ENCODE measurements at places on chromosomes 7 and 10.

GRCh38 chr10:123141791-123142700 is 5.9 kb upstream of the HMX2 start:
- peak; percentile 53 for DNase-seq

- DNase-seq: no peak
Measured at GRCh38 chr10:7471720-7472367, 61.0 kb upstream of the SFMBT2 start.

DNA sequence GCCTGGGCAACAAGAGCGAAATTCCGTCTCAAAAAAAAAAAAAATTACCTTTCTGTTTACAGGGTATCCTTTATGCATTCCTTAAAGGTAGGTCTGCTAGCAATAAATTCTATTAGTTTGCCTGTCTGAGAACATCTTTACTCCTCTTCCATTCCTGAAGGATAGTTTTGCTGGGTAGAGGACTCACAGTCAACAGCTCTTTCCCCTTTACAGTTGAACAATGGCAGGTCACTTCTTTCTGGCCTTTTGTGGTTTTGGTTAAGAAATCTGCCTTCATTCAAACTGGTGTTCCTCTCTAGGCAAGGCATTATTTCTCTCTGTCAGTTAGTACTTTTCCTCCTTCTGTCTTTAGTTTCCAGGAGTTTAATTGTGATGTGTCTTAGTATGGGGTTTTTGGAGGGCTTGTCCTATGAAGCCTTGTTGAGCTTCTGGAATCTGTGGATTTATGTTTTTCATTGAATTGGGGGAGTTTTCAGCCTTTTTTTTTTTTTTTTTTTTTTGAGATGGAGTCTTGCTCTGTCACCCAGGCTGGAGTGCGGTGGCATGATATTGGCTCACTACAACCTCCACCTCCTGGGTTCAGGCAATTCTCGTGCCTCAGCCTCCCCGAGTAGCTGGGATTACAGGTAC is 4.8 kb upstream of the DNAAF5 start:
- no peak for DNase-seq

GRCh38 chr7:115672024-115672423 is 358.5 kb downstream of the TFEC start:
- DNase-seq: no peak

- DNase-seq: no peak
Measured at GRCh38 chr10:30557884-30558283, 71.7 kb downstream of the LYZL2 start.

- DNase-seq: no peak
Measured at GRCh38 chr10:102523250-102524029, 19.7 kb downstream of the SUFU start.

- no peak for DNase-seq
Measured at GRCh38 chr7:7909376-7909775, 59.2 kb upstream of the GLCCI1 start.

GRCh38 chr10:34358729-34359434 is 456.2 kb downstream of the PARD3 start:
- no peak for DNase-seq

DNA sequence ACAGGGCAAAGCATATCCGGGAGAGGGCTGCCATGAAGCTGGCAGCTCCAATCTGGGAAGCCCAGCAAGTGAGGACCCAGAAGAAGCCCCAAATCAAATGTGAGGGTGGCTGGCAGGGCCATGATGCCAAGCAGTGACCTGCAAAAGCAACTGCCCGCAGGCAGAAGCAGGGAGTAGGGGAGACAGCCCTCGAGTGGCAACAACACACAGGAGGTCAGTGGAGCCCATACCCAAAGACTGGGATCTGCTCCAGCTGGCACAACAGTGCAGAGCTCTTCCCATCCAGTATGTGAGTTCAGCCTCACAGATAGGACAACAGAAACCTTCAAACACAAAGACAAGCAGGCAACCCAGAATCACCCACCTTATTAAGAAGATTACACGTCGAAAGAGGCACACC is 45.0 kb downstream of the GRID1 start:
- DNase-seq: peak; percentile 26

- DNase-seq: no peak
Measured at GRCh38 chr10:91756286-91756685, 41.9 kb upstream of the TNKS2 start.

DNA sequence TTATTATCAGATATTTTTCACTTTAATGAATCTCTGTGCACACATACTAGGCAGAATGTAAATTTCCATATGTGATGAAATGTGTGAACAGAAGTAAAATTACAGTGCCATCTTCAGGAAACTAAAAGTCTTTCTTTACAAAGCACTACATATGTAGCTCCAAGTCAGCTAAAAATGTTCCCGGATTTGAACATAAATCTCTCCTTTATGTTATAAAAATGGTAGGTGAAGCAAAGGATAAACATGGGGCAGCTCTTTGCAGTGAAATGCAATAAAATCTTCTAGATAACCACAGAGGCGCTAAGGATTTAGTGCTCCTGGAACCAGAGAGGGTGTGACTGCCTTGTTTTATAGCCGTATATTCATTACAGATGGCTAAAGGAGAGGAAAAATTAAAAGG is 104.9 kb upstream of the C7orf33 start:
- no peak for DNase-seq

DNA sequence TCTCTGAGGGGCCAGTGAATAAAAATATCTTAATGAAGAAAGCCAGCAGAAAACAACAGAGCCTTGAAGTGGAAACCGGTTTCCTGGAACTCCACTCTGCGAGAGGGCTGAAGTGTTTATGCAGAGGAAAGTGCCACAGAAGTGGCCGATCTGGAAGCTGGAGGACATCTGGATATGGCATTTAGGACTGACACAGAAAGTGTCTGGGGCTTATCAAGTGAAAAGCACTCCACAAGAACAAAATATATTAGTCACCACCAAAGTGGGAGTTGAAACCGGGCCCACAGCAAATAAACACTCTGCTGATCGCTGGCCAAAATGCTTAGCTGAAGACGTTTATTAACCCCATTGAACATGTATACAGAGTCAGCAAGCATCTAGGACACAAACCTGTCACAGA is 7.8 kb downstream of the NOD1 start:
- DNase-seq: no peak

GRCh38 chr7:15554744-15555143 is 7.1 kb downstream of the AGMO start:
- no peak for DNase-seq

GRCh38 chr10:100799881-100800280 is 54.5 kb downstream of the PAX2 start:
- no peak for DNase-seq

DNA sequence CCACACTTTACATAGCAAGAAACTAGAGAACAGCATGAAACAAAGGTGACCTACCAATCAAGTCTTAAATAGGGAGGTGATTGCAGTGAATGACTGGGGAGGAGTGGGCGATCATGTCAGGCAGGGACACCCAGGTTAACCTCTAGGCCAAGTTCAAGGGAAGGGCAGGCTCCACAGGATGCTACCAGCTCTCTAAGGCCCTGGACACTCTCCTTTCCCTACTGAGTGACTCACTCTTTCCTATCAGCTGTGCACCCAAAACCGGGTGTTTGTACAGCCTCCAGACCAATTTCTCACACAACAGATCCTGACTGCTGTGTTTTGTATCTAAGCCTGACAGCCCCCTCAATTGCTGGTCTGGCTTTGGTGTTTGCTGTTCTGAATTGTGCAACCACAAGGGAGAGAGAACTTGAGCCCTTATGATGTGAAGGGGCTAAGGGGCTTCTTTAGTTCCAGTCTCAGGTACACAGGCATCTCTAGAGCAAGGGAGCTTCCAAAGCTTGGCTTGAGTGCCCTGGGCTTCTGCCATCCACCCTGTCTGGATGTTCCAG is 107.8 kb downstream of the TBXAS1 start:
- no peak for DNase-seq

- DNase-seq: peak; percentile 30
Measured at GRCh38 chr10:97385565-97385964, 15.6 kb downstream of the RRP12 start.

- DNase-seq: no peak
Measured at GRCh38 chr7:78542541-78542940, 744.0 kb downstream of the PHTF2 start.

- no peak for DNase-seq
Measured at GRCh38 chr10:113899952-113900598, 45.6 kb downstream of the NHLRC2 start.

DNA sequence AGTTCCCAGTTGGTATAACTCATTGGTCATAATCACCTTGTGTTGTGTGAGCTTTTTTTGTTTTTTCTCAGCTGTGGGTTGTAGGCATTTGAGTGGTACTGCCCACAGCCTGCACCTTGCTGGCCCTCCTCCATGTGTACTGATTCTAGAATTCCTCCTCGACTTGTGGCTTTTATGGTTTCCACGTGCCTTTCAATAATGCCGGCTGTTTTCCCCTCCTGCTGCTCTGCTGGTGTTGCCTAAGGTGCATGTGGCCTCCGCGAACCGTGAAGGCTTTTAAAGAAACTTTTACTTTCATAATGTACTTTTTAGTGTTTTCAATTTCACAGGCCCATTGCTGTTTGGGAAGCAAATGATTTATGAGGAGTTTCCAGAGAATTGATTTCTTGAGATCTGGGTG is 518.0 kb downstream of the REEP3 start:
- no peak for DNase-seq

DNA sequence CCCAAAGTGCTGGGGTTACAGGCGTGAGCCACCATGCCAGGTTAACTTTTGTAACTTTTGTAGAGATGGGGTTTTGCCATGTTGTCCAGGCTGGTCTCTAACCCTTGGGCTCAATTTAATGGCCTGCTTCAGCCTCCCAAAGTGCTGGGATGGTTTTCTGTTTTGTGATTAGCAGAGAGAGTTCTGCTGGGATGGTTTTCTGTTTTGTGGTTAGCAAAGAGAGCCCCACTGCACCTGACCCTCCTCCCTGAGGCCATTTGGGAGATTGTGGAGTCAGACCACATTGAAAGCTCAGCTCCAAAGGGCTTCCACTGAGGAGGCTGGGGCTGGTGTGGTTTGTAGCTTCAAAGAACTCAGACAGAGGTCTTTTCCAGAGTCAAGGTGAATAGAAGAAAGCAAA is 29.6 kb upstream of the CUX1 start:
- no peak for DNase-seq

DNA sequence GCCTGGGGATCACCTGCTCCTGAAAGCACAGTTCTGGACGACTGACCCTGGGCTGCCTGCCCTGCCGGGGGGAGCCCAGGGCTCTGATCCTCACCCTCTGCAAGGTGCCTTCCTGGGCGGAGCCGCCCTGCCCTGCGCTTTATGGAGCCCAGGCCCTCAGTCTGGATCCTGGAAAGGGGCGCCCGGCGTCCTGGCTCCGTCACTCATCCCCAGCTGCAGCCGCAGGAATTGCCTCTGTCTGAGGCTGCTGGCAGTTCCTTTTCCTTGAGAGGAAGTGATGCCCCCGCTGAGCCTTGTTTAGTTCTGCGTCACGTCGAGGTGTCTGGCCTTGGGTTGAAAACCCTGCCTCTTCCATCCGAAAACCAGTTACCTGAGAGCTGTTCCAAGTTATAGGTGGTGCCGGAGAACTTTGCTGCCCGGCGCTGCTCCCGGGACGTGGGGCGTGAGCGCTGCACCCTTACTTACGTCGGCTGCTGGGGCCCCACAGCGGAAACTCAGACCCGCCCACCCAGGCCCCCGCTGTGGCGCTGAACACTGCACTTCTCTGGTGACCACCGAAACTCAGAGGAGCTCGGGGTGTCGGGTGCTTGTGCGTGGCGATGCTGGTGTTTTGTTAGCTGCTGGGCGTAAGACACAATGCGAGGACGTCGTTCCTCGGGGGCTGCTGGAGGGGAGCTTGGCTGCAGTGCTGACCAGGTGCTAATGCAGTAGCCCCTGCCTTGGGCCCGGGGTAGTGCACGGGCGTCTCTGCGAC is 5.4 kb downstream of the MAFK start:
- peak; percentile 65 for DNase-seq

DNA sequence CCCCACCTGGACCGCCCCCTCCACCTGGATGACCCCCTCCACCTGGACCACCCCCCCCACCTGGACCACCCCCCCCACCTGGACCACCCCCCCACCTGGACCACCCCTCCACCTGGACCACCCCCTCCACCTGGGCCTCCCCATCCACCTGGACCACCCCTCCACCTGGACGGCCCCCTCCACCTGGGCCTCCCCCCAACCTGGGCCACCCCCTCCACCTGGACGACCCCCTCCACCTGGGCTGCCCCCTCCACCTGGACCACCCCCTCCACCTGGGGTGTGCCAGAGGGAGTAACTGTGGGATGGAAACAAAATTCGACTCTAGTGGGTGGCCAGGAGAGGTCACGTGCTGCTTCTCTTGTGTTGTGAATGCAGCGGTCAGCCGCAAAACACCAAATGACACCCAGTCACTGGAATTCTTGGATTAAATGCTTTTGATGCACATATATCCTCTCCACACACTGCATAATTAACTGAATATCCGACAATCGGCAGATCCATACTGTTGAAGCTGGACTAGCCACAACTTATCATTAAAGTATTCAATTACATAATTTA is 316.7 kb downstream of the PTPRN2 start:
- no peak for DNase-seq

DNA sequence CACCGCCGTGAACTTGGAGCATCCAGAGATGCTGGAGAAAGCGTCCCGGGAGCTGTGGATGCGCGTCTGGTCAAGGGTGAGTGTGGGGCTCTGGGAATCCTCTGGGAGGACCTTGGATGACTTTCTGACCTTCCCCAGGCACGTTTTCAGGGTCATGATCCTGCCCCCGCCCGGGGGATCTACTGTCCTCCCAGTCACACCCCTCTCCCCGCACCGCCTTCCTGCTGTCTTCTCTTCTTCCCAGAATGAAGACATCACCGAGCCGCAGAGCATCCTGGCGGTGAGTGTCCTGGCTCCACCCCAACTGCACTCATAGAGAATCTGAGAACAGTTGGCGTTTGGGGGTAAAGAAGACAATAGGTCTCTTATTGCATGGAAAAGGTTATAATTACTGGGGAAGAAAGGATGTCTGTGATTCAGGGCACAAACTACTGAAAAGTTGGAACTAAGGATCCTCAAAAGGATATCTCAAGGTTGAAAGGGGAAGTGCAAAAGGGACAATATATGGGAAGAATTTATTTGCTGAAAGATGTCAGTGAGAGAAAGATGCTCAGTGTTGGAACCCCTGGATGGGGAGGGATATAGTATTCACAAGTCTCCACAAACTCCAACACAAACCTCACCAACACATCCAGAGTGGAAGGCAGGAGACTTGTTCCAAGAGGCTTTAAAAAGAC is 1.9 kb downstream of the GSTK1 start:
- no peak for DNase-seq

GRCh38 chr10:52437205-52437646 is 123.1 kb downstream of the DKK1 start:
- DNase-seq: no peak

- DNase-seq: no peak
Measured at GRCh38 chr10:92222603-92223262, 68.1 kb downstream of the CPEB3 start.

DNA sequence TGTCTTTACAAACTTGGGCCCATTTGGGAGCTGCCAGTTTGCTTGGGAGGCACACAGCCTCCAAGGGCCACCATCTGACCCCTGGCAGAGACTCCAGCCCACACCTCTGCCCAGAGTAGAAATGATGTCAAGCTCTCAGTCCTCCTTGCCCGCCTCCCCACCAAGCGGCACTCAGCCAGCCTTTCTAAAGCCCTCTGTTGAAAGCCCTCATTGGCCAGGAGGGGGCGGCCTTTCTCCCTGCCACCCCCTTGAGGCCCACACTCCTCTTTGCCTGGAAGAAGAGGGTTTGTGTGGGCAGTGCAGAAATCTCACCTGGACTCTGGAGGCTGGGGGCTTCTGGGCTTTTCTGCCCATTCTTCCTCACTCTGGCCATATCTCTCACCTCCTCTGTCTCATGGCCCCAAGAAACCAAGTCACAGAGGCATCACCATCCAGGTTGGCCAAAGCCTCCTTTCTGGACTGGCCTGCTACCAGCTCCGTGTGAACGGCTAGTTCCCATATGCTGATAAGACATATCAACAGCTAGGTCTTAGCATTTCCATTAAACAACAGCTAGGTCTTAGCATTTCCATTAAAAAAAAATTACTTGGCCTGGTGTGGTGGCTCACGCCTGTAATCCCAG is 36.1 kb downstream of the UBTD1 start:
- DNase-seq: peak; percentile 88

Data from endodermal cell (in vitro differentiated cells).